ENCODE measurements at places on chromosomes 6 and 20. TPM values are rescaled to one million over a fixed set of nuclear protein-coding genes. Genes with fewer than 3 reads are reported as not detected.
A peak's percentile ranks its signal among the peaks of the same experiment; 100 is the strongest.

DNA sequence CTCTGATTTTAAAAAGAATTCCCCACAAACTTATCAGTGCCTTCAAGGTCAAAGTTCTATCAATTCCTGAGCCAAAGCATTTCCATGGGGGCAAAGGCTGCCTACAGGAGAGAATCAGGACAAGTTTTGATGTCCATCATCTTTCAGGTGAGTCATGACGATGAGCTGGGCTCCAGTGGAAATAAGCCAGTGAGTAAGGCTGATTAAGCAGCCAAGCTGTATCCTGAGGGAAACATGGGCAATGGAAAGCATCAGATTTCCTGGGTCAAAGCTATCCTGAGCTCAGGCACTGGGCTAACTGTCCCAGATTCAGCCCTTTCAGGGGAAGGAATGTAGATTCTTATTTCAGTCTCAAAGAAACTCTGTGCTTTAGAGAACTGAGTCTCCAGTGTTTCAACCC, 377.4 kb downstream of the CD109 start:
- no peak for DNase-seq

GRCh38 chr6:122432816-122433215, 33.4 kb downstream of the HSF2 start:
- no peak for DNase-seq

DNA sequence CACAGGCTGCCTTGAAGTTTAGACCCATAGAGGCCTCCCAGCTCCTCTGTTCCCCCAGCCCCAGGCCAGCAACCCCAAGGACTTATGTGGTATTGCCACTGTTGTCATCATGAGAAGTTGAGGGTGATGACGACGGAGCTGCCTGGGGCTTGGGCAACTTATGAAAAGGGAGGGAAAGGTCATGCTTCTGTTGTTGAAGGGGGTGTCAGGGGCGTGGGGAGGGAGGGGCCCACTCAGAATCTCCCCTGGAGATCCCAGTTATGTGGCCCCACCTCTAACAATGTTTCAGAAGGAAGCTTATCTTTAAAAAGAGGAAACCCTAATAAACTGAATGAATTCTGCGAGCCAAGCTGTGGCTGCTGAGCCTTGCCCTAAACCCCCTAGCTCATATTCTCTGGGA, 4.2 kb downstream of the ADTRP start:
- DNase-seq = no peak

GRCh38 chr6:170545405-170545804, 7.7 kb downstream of the PSMB1 start:
- no peak for DNase-seq

DNA sequence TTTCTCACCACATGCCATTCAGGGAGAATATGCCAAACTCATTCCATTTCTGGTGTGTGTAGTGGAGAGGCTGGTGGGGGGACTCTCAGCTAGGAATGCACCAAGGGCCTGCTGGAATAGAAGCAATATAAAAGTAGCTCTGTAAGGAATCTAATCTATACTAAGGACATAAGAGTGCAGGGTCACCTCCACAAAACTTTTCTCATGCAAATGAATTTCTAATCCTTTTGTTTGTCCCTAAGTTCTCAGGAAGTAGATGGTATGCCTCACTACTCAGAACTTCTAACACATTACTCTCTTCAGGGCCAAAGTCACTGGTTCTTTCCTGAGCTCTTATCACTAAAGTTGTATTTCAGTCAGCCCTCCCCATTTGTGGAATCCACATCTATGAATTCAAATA, 427.2 kb downstream of the C6orf118 start:
- DNase-seq = no peak

DNA sequence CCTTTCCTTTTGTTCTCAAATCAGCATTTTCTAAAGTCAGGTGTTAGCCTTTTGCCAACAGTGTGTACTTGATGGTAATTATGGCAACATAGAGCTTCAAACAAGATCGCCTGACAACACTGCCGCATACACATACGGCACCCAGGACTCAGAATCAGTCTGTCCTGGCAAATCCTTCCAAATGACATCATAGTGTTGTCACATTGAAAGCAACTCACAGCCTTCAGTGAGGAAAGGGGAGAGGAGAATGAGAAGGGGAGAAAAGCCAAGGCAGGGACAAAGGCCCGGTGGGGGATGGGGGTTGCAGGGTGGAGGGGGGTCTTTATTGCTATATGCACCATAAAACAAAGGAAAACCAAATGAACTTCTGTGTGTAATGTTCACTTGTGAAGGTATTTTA, 65.7 kb upstream of the PTGIS start:
- DNase-seq = no peak

DNA sequence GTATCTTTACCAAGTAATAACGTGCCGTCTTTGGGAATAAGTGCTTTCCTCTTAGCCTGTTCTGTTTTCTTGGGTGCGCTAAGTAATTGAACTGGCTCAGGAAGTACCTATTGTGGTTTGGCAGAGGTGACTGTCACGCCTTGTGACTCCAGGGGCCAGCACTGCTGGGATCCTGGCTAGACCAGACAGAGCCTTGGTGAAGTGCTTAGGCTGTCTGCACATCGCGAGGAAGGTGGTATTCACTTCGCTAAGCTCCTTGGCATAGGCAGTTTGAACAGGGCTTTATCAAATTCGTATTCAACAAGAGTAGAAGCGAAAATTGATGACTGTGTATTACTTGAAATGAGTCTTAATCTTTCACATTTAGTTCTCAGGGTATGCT, 17.6 kb downstream of the PRDM1 start:
- no peak for DNase-seq

DNA sequence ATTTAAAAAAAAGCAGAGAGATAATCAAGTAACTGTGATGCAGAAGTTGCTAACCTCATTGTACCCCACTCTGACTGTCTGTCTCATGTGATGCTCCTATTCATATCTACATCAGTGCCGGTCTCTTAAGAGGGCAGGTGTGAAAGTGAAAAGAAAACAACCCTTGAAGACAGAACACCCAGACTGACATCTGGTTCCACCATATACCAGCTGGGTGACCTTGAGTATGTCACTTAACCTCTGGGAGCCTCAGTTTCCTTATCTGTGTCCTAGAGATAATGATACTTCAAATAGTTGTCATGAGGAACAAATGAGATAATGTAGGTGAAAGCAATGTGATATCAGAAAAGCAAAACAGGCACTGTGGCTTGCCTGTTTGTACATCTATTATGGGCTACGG, 426.8 kb upstream of the SOX4 start:
- DNase-seq = no peak

GRCh38 chr6:34275128-34275804, 26.5 kb upstream of the SMIM29 start:
- DNase-seq = no peak

DNA sequence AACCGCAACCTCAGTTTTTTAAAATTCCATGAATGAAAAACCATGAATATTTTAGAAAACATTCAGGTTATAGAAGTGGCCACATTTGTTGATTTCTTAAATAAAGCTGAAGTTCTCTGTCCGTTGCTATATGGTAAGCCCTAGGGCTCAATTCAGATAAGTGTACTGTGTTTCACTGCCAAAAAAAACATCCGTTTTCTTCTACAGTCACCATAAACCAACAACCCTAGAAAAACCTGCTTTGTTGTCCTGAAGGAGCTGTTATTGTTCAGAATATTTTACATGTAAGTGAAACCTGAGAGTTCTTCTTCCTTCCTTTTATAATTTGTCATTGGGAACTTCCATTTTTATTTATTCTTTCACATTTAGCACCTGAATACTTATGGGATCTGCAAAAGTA, 274.1 kb downstream of the TFAP2A start:
- no peak for DNase-seq

DNA sequence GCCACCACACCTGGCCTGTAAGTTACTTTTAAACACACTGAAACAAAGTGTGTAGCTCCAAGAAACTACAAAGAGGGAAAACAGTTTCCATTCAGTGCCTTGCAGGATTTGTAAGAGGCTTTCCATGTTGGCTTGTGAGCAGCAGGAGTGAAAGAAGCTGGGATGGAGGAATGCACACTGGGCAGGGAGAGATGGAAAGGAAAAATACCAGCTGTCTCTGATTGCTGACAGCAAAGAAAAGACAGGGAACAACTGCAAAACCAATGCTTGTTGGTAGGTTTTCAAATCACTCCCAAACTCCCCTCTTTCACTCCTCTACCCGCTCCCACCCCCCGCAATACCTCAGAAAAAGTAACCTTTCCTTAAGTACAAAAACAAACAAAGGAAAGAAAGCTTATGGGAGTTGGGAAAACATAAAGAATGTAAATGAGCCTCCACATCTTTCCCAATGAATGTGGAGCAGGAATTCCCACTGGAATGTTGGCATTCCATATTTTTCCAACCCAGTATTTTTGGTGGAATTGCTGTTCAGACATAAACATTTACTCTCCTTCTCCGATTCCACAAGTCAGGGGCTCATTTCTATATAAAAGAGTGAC, 166.1 kb downstream of the THBS2 start:
- DNase-seq = no peak

DNA sequence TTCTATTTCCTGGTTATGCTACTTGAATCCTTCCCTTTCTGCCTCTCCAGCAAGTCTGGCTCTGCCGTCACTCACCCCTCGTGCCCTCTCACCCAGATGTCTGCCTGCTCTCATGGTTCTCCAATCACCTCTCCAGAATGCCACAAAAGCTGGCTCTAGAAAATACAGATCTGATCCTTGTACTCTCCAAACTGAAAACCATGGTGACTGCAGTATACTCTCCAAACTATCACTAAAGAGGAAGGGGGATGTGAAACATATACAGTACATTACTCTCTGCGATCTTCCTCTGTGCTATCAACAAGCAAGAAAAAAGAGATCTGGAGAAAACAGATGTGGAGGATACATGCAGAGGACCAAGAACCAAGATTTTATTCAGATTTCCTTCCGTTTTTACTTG, 91.1 kb downstream of the ATXN1 start:
- no peak for DNase-seq

DNA sequence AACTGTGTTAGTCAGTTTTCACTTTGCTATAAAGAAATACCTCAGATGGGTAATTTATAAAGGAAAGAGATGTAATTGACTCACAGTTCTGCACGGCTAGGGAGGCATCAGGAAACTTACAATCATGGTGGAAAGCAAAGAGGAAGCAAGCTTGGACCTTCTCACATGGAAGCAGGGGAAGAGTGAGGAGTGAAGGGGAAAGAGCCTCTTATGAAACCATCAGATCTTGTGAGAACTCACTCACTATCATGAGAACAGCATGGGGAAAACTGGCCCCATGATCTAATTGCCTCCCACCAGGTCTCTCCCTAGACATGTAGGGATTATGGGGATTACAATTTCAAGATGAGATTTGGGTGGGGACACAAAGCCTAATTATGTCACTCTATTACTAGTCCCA, 41.3 kb upstream of the PLAGL1 start:
- DNase-seq = no peak

DNA sequence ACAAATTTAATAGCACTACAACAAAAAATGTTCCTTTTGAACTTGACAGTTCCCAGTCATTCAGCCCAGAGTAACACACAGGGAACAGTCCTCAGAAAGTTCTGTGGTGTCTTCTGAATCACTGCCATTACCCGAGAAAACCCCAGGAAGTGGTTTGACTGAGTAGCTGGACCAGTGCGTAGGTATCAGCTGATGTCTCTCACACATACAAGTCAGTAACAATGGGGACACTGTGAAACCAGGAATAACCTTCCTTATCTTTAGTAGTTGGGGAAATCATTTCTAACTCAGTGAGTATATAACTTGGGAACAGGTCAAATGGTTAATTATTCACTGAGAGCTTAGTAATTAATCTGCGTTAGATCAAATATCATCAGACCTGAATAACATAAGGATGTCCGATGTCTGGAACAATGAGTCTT, 73.1 kb downstream of the HIVEP2 start:
- DNase-seq = no peak

DNA sequence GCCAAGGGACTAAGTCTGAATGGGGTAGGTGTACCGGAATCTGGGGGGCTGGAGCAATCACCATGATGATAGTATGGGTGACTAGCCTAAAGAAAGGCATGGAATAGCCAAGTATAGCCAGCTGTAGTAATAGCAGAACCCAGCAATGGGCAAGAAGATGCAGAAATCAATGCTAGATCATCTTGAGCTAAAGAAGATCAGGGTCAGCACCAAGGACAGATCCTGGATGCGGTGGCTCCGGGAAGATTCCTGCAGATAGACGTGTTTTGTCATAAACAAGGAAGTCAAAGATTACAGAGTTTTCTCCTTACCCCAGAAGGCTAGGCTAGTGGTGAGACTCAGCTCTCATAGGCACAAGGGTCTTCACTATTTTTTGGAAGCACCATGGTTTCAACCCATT, 561.6 kb upstream of the CHD6 start:
- peak; percentile 14 for DNase-seq

DNA sequence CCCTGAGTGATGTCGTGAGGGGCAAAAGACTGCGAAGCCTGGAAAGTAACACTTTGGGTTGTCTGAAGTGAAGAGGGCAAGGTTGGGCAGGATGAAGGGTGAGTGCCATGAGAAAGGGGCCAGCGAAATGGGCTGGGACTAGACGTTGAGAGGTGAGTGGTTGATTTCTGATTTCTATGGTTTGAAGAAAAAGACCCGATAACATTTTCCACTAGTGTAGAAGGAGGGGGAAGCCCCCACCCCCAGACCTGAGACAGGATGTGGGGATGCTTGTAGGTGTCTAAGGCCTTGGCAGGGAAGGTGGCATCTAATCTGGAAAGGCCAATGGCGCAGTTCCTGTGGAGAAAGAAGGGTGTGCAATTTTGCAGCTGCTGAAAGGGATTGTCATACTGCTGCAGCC, 25.3 kb upstream of the KIF3B start:
- no peak for DNase-seq

DNA sequence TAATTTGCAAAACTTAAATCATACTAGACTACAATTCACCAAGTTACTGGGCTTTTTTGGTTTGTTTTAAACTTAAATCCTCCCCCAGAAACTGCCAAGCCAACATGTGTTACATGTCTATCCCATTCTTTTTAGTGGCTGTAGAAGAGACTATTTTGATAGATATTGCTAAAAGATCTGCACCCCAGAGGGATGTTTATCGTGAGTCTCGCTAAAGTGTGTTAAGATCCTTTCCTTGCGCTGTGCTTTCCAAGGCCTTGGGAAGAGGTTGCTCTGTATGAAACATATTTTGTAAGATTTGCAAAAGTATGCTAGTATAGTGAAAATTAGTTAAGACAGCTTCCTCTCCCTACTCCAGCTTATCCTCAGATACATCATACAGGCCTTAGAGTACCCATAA, 63.0 kb downstream of the GPX5 start:
- no peak for DNase-seq

DNA sequence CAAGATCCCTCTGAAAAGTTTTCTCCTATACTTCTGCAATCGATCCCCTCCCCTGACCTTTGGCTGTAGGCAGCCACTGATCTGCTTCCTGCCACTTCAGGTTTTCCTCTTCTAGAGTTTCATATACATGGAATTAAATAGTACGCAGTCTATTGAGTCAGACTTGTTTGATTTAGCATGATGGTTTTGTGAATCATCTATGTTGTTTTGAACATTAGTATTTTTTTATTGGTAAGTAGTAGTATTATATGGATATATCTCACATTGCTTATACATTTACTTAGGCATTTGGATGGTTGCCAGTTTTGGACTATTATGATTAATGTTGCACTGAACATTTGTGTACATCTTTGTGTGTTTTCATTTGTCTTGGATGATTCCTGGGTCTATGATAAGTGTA, 518.0 kb downstream of the CD109 start:
- no peak for DNase-seq

Gene APCDD1L
- polyA plus RNA-seq = 15.4 TPM

Gene FKBP1A
- 380 TPM for polyA plus RNA-seq

Gene GPR63
- 2.7 TPM for polyA plus RNA-seq

Gene SLC18B1
- polyA plus RNA-seq = 30.8 TPM

Gene C6orf15
- not detected for polyA plus RNA-seq

Gene FNDC1
- 9.4 TPM for polyA plus RNA-seq

Measured in renal pelvis (tissue), 12 donors.